NCI-H146 (cell line): ENCODE measurements at places on chromosomes 1 and 21.
A peak's percentile ranks its signal among the peaks of the same experiment; 100 is the strongest.

DNA sequence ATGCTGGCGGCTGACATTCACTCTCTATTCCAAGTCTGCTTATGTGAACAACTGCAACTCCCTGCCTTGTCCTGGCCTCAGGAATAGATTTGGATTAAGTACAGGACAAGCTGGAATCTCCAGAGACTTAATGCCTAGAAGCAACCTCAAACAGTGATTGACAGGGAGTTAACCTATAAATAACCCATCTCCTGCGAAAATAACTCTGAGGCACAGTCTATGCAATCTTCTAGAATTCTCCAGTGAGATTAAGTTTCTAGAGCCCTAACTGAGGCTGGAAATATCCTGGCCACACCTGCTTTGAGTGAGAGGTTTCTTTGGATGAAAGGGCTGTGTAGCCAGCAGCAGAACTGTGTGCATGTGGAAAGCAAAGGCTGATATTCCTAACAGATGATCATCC, 25.3 kb upstream of the ATP1A1 start:
- DNase-seq: no peak

DNA sequence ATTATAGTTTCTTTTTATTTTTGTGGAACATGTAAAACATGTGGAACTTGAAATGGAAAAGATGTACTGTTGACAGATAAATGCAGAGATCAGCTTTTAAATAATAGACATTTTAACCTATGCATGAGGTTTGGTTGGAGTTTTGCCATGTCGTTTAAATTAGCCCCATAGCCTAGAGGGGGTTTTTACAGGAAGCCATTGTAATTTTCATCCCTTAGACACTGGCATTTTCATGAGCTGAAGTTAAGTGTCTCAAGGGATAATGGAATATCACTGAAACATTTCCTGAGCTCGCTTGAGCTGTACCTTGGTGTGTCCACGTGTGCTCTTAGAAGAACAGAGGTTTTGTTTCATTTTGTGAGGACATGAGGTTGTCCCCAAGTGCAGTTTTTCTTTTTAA, 54.2 kb downstream of the HMCN1 start:
- DNase-seq: no peak

GRCh38 chr1:61294930-61295329, 212.6 kb downstream of the NFIA start:
- no peak for DNase-seq

- no peak for DNase-seq
These were observed 70.5 kb upstream of the NGF start for GRCh38 chr1:115408533-115408932.

DNA sequence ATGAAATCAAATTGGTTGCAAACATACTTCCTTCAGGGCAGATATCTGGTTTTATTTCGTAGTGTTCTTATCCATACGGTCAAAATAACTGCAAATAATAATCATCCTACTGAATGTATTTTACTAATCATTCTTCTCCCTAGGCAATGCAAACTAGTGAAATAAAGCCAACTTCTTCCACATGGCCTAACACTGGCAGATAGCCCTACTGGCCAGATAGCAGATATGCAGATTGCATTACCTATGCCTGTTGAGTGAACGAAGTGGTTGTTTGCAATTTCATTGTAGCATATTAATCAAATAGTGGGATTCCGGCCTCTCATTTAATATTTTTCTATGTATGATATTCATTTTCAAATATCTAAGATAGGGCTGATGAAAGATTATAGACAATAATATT, 116.2 kb downstream of the CENPF start:
- DNase-seq: no peak

DNA sequence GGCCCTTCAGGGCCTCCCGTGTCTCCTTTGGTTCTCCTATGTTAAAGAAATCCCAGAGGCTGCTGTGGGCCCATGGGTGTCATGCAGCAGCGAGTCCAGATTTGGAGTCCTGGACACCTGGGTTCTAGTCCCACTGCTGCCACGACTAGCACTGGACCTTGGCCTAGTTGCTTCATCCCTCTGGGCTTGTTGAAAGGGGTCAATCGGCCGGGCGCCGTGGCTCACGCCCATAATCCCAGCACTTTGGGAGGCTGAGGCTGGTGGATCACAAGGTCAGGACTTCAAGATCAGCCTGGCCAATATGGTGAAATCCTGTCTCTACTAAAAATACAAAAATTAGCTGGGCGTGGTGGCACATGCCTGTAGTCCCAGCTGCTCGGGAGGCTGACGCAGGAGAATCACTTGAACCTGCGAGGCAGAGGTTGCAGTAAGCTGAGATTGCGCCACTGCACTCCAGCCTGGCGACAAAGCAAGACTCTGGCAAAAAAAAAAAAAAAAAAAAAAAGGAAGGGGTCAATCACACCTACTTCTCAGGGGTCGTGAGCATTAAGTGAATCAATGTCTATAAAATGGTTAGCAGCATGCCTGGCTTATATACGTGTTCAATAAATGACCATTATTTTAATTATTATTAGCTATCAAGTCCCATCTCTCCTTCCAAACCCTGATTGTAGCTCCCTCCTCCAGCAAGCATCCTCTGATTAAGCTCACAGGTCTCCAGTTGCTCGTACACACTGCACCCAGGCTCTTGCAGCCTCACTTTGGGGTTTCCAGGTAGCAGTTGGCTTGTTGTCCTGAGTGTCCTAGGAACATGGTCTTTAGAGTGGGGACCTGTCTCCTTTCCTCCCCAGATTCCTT, 43.8 kb downstream of the KIRREL1 start:
- no peak for DNase-seq

DNA sequence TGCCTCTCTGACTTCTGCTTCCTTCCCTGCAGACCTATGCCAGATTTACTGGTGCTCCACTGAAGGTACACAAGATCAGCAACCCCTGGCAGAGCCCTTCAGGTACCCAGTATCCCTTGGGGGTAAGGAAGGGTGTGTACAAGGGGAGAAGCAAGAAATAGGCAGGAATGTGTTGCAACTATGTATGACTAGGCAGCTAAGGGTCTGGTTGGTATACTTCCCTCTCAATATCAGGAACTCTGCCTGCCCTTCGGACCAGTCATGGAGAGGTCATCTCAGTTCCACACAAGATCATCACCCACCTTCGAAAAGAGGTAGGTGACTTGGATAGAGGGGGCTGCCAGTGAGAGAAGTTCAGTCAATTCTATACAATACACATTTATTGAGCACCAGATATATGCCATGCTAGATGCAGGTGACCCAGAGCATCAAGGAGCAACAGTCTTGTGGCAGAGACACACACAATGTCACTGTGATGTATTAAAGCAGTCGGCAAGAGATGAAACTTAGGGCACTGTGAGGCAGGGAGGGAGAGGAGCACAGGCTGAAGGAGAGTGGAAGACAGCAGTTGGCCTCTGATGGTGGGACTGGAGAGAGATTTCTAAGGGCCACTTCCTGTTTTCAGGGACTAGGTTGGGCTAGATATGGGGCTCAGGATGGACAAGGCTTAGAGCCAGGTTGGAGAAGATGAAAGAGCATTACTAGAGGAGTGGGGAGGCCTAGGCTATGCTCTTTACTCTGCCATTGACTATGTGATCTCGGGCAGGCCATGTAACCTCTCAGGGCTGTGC, 2.0 kb downstream of the MTX1 start:
- DNase-seq: no peak

DNA sequence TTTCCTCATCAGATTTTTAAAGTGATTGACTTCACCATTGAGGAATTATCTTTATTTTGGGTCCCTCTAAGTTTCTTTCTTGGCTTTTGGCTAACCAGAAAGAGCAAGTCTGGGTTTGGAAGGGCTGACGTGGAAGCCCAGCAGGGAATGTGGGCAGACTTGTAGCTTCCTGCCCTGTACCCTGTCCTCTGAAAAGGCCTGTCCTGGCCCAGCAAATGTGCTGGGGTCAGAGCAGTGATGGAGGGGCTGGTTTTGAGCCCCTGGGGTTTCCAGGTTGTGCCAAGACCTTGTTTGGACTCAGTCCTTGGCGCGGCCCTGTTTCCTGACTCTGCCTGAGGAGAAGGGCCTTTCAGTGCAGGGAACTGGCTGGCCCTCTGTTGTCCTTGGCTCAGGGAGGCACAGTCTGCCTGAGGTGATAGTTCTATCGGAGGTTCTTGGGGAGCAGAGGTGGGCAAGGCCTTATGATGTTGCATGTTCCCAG, 72.1 kb downstream of the UCK2 start:
- DNase-seq: no peak

GRCh38 chr1:48659801-48660200, 116.9 kb downstream of the BEND5 start:
- no peak for DNase-seq

GRCh38 chr1:101262630-101263348, 26.0 kb downstream of the S1PR1 start:
- no peak for DNase-seq

- DNase-seq: peak; percentile 91
These were observed 5.0 kb downstream of the PRELP start for GRCh38 chr1:203480525-203481084.

DNA sequence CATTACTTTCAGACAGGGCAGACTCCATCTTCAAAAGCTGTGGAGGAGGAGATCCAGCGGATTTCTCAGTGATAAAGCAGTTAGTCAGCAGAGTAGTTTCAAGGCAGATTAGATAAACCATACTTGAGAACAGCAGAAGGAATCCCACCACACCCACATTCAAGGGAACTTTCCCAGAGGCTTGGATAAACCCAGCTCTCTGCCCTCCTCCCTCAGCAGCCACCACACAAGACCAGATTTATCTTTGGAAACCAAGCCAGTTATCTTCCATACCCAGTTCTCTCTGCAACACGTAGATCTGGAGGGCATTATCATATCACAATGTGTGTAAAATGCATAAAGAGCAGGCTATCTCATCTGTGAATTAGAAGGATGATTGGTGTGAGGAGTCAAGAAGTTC, 40.2 kb downstream of the GFI1 start:
- no peak for DNase-seq
